ENCODE measurements at places on chromosomes 4 and X.

- DNase-seq = no peak
These were observed 123.9 kb upstream of the ACSL4 start for GRCh38 chrX:109856974-109857373.

GRCh38 chr4:149708513-149709130 lies 107.0 kb downstream of the IQCM start:
- DNase-seq = no peak

GRCh38 chrX:130738638-130739195 lies 164.3 kb downstream of the ENOX2 start:
- DNase-seq = no peak

DNA sequence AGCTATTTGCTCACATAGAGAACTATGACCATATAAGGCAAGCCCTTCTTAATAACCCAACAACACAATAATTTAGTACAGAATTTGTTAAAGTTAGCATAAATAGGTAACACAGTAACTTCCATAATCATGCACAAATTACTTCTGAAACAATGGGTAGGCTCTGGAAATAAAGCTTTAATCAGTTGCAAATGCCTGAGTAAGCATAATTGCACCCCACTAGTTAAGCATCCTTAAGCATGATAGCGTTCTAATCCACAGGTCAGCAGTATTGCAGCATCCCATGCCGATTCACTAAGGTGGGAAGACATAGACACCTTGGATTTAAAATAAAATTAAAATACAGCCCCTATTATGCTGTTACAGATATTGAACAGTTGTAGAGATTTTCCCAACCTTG lies 161.7 kb downstream of the DHX15 start:
- no peak for DNase-seq

- DNase-seq = no peak
These were observed 44.0 kb upstream of the EOLA2 start for GRCh38 chrX:149982310-149982709.

DNA sequence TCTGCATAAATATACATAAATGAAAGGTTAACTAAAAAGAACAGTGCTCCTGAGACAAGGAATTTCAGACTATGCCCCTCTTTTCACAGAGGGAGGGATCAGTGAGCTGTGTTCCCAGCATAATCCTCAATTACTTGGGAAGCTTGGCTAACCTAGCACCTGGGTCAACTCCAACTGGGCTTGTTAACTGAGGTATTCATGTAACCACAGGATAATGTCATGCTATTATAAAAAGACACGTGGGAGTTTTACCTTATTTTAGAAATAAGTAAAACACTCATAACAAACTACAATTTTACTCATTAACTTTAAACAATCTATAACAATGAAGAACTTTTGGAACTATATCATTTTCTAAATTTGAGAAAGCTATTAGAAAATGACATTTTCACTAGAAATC lies 48.6 kb downstream of the RPGR start:
- DNase-seq = no peak

DNA sequence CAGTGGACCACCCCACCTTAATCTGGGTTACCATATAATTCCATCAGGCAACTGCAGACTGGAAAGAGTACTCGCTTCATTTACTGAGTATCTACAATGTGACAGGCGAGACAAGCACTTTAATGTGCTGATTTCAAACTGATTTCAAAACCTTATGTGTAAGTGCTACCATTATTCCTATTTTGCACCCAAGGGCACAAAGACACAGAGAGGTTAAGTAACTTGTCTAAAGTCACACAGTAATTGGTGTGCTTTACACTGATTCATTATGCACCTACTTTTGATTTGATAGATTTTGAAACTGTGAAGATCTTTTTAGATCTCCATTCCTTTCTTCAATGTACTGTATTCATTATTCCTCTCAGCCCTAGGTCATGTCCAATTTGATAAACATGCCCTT lies 192.4 kb downstream of the MGST2 start:
- no peak for DNase-seq

DNA sequence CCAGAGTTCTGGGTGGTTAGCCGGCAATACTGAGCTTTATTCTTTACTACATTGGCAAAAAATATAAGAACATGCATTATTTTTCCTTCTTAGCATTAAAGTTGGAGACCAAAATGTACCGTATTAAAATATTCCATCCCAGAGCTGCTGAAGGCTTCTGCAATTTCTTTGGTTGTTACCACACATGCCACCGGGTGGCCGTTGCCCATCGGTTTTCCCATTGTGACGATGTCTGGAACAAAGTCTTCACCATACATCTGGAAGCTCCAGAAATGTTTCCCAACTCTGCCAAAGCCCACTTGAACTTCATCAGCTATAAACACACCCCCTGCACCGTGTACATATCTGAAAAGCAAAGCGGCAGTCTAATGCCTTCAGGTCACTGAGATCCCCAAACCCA lies 13.7 kb downstream of the ETNPPL start:
- no peak for DNase-seq

DNA sequence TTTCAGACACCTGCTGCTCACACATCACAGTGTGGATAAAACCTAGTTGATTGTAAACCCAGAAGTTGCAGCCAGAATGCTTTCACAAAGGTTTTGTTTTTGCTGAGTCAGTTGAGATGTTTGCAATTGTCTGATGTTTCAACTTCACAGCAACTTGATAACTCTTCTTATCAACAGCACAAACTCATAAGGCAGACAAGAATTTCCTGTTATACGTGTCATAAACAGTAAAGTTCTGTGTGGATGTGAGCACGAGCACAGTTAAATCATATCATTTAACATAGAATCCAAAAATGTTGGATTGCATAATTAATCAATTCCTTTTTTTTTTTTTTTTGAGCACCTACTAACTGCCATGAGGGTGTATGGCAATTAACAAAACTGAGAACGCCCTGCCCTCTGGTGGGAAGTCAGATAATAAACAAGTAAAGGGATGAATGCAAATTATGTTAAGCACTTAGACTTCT lies 512.2 kb downstream of the PDHA2 start:
- no peak for DNase-seq

- DNase-seq = no peak
These were observed 922.0 kb downstream of the NLGN4X start for GRCh38 chrX:5306654-5307121.

DNA sequence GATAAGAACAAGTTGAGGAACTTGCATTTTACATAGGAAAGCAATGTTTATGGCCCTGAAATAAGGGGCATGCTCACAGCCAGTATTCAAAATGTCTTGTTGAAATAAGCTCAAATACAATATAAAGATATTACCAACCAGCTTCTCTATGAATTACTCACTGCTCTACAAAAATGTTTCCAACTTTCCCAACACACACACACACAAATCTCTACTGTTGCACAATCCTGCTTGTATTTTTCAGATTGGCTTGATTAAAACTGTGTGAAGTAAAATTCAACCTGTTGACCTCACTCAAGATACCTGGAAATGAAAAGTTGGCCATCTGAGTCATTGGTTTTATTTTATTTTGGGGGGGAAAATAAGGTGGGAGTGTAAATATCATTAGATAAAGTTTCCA lies 128.6 kb downstream of the CHIC2 start:
- no peak for DNase-seq

DNA sequence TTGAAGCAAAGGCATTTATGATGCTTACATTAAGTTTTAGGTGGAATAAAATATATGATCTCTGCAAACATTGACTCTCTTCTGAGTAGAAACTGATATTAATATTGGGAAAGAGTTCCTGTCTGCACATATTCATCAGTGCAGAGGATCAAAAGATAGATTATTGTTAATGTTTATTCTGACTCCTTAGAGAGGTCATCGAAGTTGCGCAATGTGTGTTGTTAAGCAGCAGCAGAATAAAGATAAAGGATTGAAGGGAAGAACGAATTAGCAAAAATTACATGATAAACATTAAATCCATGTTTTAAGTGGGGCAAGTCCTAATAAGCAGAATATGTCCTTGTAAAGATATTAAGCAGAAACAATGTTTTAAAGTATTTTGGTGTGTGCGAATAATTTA lies 72.6 kb upstream of the MBNL3 start:
- DNase-seq = no peak

DNA sequence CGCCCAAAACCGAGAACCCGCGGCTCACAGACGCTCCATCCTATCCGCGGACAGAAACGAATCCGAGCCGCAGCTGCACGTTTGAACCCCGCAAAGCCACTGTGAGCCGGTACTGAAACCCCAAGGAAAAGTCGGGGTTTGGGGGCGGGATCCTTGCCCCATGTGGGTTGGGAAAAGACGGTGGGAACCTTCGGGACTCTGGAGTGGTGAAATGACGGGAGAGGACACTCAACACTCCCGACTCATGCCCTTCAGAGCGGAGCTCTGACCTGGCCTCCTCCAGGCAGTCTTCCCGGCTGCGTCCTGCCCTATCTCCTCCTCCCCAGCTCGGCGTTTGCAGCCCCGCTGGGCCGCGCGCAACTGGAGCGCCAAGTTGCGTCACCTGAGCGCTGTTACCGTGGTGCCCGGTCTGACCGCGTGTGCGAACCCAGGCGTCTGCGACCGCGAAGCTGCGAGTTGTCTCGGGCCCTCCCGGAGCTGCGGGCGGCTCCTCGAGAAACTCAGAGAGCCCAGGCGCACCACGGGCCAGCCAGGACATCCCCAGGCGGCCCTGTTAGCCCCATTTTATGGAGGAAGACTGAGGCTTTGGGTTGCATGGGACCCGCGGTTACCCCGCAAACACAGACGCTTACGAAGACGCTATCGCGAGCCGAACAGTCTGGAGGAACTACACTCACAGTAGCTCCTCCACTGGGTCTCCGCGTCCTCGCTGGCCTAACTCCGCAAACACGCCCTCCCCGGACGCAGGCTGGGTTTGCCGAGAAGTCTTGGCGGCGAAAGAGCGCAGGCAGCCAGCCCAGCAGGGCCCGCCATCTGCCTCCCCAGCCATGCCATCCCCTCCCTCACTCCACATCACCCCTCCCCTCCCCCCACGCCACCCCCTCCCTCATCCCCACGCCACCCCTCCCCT lies 20.3 kb upstream of the HMX1 start:
- no peak for DNase-seq

- DNase-seq = no peak
These were observed 57.9 kb downstream of the BCOR start for GRCh38 chrX:40039887-40040286.

DNA sequence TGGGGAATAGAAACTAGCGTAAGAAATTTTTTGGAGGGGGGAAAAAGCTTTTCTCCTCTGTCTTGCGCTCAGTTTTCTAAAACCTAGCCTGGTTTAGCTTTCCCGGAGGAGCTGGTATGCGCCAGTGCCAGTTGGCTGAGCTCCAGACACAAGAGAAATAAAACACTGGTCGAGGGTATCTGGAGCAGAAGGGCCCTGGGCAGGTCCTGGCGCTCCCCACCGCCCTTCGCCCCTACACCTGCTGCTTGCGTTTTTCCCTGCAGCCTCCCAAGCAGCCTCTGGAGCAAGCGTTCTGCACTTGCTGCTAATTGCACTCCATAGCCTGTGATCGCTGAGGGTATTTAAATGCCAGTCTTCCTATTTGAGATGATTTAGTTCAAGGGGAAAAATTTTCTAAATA lies 816 bp downstream of the EREG start:
- no peak for DNase-seq

DNA sequence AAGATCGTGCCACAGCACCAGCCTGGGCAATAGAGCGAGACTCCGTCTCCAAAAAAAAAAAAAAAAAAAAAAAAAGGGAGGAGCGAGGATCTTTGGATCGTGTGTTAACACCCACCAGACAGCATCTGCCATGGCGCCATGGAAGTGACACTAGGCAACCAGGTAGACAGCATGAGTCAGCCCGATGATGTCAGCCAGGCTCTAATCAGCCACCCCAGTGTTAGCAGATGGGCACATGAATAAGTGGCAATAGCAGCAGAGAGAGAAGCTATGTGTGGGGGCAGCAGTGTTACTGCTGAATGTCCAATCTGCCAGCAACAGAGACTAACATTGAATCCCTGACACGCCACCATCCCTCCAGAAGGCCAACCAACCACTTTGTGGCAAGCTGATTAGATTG lies 6.6 kb downstream of the SYN1 start:
- DNase-seq = no peak

DNA sequence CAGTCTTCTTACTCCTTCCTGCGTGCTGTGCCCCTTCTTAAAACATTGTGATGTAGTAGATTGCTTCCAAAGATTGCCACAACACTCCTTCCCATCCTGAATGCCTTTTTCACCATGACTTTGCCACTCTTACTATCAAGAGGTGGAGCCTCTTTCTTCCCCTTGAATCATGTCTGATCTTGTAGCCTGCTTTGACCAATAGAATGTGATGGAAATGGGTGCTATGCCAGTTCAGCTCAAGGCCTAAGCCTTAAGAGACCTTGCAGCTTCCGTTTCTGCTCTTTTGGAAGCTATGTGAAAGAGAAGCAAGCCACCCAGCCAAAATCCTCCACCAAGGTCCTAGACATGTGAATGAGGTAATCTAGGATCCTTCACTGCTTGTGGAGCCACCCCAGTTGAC lies 31.6 kb upstream of the RP2 start:
- no peak for DNase-seq
